ENCODE measurements at places on chromosomes 13 and 19.
A peak's percentile ranks its signal among the peaks of the same experiment; 100 is the strongest.

DNA sequence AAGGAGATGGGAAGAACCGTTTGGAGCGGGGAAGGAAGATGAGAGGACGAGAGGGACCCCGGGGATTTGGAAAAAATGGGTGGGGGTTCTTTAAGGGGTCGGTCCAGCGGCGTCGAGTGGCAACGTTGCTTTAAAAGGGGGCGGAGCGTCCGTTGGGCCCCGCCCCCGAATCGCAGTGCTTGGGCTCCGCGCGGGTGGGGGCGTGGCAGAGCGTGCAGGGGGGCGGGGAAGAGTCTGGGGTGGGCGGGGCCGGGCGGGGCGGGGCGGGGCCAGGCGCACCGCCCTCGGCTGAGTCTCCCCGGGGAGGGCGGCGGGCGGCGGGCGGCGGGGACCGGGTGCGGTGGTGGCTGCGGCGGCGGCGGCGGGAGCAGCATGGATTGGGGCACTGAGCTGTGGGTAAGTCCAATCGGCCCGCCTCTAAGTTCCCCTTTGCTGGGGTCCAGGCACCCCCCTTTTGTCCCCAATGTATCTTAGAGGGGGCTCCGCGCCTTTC, at the start of gene TRIP10:
TRIP10 (plus strand) TSS at position 291 of the 493 bp plus-strand sequence; CDS start at position 373, 82 bp downstream.
- peak; percentile 17 for DNase-seq

DNA sequence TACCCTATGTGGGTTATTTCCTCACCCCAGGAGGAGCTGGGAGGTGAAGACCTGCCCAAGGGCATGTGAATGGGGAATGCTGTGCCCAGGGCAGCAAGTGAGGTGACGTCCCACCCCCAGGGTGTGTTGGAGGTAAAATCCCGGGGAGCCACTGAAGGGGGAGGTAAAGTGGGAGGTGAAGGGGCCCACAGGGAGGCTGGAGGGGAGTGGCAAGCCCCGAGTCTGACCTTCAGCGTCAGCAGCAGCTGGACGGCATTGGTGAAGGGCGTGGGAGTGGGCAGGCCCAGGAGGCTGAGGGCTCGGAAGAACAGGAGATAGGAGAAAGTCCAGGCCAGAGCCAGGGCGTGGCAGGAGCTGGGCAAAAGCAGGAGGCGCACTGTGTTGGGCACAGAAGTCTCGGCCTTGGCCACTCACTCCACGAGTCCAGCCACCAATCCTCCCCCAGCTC, 2.4 kb downstream of the MBOAT7 start:
- no peak for DNase-seq

DNA sequence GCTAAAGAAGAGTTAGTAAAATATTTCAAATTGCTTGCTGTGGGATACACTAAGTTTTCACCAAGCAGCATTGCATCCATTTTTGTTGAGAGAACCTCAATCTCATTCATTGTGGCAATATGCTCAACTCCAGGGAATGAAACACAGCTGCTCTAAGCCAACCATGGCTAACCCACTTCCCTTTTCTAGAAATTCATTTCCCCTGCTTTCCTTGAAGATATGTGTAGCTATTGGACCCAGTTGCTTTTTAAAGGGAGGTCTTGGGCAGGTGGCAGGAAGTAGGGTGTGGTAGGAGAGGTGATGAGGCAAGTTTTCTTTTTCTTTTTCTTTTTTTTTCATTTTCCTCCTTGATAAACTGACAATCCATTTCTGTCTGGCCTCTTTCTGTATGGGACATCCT, 452.2 kb downstream of the FGF14 start:
- DNase-seq = no peak

- no peak for DNase-seq
Measured at GRCh38 chr13:37072024-37072423, 12.5 kb upstream of the SUPT20H start.

GRCh38 chr13:27280009-27280656, 9.5 kb downstream of the RASL11A start:
- DNase-seq = no peak

GRCh38 chr19:55315956-55316525, 9.1 kb downstream of the TMEM150B start:
- DNase-seq = no peak

GRCh38 chr19:28632371-28633080, 580.4 kb downstream of the UQCRFS1 start:
- DNase-seq = no peak

GRCh38 chr19:43639519-43640423, at the start of gene CADM4:
Gene CADM4 (minus strand): TSS chr19:43639850. CDS start chr19:43639790, 60 bp downstream.
- peak; percentile 38 for DNase-seq

DNA sequence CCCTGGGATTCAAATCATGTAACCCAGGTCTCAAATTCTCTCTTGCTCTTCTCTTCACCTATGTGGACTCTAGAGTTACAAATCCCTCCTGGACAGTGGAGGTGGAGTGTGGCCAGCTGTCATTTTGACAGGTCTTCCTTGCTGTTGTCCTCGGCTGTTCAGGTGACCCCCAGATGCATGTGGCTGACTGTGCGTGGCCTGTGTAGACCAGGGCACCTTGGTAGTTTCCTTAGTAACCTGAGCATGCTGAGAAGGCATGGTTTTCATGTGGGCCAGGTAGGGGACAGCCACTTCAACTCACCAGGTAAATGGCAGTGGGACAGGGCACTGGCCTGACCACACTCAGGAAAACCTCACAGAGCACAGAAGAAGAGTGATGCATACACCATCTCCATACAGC, 155.0 kb upstream of the TSHZ3 start:
- DNase-seq = no peak

DNA sequence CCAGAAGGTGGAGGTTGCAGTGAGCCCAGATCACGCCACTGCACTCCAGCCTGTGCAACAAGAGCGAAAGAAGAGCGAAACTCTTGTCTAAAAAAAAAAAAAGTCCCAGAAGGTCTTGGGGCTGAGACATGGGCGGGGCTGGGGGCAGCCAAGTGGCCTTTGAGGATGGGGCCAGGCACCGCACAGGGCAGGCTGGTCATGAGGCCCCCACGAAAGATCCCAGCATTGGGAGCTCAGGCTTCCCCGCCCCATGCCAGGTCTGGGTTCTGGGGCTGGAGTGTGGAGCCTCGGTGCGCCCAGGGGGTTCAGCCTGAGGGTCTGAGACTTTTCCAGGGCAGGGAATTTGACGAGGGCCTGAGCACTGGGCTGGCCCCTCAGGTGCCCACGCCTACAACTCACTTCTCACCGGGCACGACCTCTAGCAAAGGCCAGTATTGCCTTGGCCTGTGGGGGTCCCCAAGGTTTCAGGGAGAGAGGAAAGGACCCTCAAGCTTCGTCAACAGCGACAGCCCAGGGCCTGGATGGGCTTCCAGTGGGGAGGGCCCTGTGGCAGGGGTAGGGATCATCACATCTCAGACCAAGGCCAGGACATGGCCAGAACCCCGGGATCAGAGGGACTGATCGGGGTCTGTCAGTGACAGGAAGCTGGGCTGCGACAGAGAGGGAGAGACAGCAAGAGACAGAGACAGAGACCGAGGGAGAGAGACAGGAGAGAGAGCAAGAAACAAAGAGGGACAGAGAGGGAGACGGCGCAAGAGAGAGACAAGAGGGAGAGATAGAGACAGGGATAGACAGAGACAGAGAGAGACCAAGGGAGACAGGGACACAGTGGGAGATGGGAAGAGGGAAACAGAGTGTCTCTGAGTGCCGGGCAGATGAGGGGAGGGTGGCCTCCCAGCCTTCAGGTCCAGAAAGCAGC, 7.5 kb upstream of the MEX3D start:
- DNase-seq = no peak

DNA sequence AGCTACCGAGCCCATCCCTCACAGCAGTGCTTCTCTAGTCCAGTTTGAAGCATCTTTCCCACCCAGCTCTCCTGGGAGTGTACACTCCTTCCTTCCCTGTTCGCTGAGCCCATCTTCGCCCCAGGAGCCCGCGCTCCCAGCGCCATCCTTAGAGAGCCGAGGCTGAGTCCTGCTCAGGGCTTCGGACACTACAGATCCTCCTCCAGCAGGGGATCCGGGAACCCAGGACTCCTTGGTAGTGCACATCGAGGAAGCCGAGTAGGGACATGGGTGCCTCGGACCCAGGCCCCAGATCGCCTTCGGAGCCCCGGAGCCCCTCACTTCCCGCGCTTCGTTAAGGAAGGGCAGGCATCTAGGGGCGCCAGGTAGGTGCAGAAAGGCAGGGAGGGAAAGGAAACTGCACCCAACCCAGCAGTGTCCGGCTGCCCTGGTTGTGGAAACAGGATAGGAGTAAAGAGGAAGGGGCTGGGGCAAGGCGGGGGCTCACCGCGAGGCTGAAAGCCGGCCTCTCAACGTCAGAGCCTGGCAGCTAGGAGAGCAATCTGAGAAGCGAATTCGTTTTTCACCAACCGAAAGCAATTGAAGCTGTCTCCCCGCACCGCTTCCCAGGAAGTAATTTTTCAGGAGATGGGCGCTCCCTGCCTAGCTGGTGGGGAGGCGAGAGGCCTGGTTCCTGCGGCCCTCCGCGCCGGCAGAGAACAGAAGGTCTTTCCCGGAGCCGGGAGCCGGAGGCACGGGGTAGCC, 1.0 kb downstream of the PDX1 start:
- DNase-seq = no peak

- no peak for DNase-seq
Measured at GRCh38 chr13:95099541-95099940, 201.7 kb downstream of the ABCC4 start.

DNA sequence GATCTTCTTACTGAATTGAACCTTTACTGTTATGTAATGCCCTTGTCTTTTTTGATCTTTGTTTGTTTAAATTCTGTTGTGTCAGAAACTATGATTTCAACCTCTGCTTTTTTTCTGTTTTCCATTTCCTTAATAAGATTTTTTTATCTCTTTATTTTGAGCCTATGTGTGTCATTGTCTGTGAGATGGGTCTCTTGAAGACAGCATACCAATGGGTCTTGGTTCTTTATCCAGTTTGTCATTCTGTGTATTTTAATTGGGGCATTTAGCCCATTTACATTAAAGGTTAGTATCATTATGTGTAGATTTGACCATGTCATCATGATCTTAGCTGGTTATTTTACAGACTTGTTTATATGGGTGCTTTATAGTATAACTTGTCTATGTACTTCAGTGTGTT, 1803.3 kb downstream of the SLITRK5 start:
- no peak for DNase-seq

DNA sequence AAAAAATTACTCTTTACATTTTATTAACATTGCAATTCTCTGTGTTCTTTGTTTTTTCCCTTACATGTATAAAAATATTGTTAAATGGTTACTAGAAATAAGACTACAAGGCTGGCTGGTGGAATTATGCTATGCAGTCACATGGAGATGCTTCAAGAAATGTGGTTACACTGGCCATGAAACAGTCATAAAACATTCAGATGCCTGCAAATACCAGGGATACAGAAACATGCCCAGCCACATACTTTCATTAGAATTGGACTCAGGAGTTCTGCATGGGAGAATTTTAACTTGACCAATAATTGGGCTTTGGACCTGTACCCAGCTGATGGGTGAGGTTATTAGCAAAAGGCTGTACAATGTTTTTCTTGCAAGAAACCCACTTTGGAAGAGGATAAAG, 1407.7 kb upstream of the SLC10A2 start:
- DNase-seq = no peak

GRCh38 chr13:73870970-73871935, 263.0 kb downstream of the KLF12 start:
- DNase-seq = no peak

GRCh38 chr19:1312767-1313694, 27.4 kb downstream of the EFNA2 start:
- no peak for DNase-seq

GRCh38 chr13:114043421-114044053, 69.7 kb upstream of the C13orf46 start:
- DNase-seq = no peak

GRCh38 chr13:32125221-32125689, 93.7 kb downstream of the FRY start:
- no peak for DNase-seq

GRCh38 chr13:33033051-33033812, 17.0 kb downstream of the KL start:
- no peak for DNase-seq

- DNase-seq = no peak
Measured at GRCh38 chr13:21987793-21988192, 316.9 kb downstream of the FGF9 start.

GRCh38 chr19:39196860-39197562, at the start of gene NCCRP1:
Gene NCCRP1 (plus strand): TSS chr19:39196964. CDS start chr19:39196983, 19 bp downstream.
- no peak for DNase-seq

- DNase-seq = no peak
Measured at GRCh38 chr19:38542040-38542439, 75.7 kb downstream of the MAP4K1 start.

GRCh38 chr13:33509642-33510229, 224.2 kb upstream of the STARD13 start:
- no peak for DNase-seq

- no peak for DNase-seq
Measured at GRCh38 chr13:110258876-110259631, 47.9 kb downstream of the COL4A1 start.

DNA sequence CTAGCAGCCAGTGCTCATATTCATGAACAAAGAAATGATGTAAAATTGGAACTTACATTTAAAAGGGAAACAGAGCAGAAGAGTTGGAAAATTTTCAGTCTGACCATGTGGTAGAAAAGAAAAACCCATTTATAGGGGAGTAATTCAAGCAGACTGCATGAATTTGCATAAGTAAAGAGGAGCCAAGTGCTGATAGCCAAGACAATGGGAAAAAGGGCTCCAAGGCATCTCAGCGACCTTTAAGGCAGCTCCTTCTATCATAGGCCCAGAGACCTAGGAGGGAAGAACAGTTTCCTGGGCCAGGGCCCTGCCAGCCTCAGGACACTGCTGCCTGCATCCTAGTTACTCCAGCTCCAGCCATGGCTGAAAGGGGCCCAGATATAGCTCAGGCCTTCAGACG, 7.5 kb downstream of the DNAJC3 start:
- DNase-seq = no peak

DNA sequence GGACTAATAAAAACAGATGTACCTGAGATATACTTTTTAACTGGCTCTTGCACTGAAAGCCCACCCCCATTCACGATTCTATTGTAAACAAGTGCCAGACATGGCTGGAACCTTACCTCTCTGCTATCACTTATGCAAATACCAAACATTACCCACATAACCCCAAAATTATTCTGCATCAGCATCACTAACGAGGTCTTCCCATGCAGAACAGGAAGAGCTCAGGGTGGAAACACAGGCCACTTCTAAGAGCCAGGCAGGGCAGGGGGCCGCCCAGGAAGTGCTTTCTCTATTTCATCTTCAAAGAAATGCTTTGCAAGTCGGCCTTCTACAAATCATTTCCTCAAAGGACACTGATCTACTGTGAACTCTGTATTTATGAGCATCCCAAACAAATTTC, 7.3 kb downstream of the IRS2 start:
- no peak for DNase-seq

- no peak for DNase-seq
Measured at GRCh38 chr13:37229931-37230330, 124.5 kb upstream of the CSNK1A1L start.

GRCh38 chr19:27733551-27734266, 1479.2 kb downstream of the UQCRFS1 start:
- DNase-seq = no peak

DNA sequence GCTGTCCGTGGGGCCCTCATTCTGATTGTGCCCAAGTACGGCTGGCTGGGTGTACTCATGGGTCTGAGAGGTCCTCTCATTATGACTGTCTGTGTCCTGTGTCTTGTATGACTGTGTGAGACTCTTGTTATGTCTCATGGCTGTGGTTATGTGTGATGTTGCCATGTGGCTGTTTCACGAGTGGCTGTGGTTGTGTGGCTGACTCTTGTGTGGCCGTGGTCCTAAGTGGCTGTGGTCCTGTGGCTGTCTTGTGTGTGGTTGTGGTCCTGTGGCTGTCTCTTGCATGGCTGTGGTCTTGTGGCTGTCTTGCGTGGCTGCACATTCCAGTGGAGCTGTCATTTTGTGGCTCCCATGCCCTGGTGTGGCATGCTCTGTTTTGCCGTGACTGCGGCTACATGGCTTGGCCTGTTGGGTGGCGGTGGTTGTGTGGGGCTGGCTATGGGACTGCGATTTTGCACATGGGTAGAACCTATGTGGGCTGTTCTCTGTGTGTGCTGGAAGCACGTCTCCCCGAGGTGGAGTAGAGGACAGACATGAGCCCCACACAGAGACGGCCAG, 2.5 kb downstream of the LYL1 start:
- no peak for DNase-seq

Measured in amygdala (tissue), 56 donors.